ENCODE measurements at places on chromosomes 6 and 20.

DNA sequence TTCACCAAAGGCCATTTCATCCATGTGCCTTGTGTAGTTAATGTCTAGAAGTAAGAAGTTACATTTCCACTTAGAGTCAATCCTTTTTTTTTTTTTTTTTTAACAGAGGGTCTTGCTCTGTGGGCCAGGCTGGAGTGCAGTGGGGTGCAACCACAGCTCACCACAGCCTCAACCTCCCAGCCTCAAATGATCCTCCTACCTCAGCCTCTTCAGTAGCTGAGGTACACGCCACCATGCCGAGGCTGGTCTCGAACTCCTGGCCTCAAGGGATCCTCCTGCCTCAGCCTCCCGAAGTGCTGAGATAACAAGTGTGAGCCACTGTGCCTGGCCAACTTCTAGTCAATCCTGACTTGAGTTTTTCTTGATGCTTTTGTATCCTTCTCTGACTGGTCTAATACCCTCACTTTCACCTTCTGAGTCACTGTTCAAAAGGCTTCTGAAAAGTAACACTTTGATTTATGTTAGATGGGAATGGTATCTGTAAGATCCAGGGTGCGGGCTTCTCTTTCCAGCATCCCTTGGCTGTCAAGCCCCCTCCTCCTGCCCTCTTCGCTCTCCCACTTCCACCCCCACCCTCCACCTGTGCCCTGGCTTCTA lies 22.1 kb downstream of the TRAM2 start:
- no peak for DNase-seq

DNA sequence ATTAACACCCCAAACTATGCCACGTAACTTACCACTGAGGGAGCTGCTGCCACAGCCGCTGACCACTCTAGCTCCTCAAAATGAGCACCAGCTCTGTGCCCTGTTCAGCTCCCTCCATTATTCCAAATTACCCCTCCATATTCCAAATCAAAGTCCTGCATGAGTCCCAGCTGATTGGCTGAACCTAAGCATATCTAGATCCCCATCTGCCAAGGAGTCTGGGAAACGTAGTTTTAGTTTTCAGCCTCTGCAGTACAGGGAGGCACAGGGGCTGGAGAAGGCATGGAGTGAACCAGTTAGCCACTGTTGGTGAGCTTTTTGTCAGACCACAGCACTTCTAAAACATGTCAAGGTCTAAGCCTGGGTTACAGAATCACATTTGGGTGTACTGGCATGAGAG lies 15.9 kb downstream of the UNC5CL start:
- no peak for DNase-seq

DNA sequence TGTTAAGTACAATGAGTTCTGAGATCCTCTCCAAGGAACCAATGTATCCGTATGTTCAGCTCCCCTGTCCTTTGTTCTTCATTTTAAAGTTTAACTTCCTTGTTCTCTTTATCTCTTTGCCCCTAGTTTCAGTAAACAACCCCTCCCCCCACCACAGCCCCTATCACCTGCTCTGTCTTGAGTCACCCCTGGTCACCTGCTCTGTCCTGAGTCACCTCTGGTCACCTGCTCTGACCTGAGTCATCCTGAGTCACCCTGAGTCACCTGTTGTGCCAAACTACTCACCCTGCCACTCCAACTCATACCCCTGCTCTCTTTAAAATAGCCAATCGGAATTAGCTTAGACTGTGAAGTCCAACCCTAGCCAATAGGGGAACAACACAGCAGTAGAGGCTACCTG lies 288.7 kb upstream of the CDYL start:
- no peak for DNase-seq

- no peak for DNase-seq
Measured at GRCh38 chr6:47404435-47404834, 73.2 kb upstream of the CD2AP start.

DNA sequence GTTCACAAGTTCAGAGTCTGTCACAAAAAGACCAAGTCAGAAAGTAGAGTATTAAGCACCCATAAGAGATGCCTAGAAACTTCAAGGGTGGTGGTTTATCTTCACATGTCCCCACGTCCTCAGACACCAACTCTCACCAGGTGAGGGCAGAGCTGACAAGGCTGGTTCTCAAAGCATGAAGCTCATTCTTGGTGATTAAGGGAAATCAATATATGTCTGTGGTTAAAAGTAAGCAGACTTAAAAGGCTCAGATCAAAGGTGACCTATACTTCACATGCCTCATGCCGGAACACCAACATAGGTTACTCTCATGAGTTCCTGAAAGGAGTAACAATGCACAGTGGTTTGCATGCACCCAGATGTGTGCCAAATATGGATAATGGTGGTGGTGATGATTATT lies 27.0 kb downstream of the IL17A start:
- DNase-seq: no peak

DNA sequence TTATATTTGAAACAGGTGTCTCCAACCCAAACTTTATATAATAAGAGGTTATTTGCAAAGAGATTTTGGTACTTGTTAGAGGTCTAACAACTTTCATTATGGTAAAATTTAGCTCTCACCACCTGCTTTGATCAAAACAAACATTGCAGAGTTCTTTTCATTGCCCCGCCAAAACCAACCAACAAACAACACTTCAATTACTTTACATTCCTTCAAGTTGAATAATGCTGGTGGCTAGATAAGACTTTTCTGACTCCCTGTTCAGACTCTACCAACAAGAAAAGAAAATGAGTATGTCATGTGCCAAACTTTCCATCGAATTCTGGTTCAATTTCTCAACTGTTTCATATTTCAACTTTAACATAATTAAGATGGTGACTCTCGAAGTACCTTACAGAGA lies 311.1 kb downstream of the ADGRG6 start:
- DNase-seq: no peak

- no peak for DNase-seq
Measured at GRCh38 chr6:437037-437392, 45.5 kb downstream of the IRF4 start.

- peak; percentile 61 for DNase-seq
Measured at GRCh38 chr6:35496841-35497570, at the start of gene TEAD3. TEAD3 (minus strand) TSS chr6:35497079.

DNA sequence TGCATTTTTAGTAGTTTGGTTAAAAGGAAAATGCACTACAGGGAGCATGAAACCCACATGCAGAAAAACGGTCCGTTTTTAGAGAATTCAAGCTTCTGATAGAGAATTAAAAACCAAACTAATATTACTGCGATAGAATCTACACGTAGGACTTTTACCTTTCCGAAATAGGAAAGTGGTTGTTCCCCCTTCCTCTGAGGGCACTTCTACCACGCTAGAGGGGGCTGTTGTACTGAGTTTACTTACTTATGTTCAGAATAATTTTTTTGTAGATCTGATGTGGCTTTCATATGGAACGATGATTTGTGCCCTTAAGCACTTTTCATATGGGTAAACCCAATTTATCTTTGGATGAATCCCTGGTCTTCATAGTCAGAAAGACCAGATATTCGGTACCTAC lies 264.3 kb upstream of the PLN start:
- DNase-seq: peak; percentile 72

DNA sequence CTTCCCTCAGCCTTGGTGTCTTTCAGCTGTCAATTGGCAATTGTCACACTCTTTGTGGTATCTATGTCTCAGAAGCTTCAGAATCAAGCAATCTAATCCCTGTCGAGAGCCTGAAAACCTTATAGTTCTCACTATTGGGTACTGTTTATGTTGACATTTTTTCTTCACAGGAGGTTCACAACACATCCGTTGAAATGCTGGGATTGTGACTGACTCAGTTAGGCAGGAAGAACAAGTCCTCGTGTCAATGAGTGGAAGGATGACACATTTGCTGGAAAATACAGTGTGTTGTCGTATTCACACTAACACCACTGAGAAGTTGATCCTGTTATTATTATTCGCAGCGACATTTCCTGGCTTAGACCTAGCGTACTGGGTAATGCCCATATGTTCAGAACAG lies 163.9 kb upstream of the CITED2 start:
- no peak for DNase-seq

DNA sequence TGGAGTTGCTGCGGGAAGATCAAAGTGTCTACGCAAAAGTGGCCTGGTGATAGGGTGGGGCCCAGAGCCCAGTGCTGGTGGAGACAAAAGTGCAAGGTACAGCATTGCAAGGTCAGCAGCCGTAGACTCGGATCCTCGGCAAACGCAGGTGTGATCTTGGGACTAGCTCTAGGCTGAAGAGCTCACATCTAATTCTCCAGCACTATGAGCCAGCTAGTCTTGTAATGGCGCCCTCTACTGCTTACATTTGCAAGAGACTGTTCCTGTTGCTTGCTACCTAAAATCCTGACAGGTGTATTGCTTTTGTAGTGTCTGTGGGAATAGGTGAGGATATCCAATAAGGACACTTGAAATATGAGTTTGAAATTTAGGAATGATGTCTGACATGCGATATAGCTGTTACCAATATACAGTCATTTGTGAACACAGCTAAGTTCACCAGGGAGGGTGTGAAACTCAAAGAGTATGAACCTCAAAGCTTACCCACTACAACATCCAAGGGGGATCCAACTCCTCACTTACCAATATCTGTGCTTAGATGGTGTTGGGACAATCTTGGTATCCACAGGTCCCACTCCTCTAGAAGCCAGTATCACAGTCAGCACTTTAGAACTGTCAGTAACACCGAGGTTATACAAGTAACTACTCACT lies 58.4 kb downstream of the PDE7B start:
- peak; percentile 66 for DNase-seq

GRCh38 chr6:138031850-138032249 lies 75.4 kb downstream of the PERP start:
- no peak for DNase-seq

- no peak for DNase-seq
Measured at GRCh38 chr6:10419749-10420545, 5.1 kb upstream of the TFAP2A start.

DNA sequence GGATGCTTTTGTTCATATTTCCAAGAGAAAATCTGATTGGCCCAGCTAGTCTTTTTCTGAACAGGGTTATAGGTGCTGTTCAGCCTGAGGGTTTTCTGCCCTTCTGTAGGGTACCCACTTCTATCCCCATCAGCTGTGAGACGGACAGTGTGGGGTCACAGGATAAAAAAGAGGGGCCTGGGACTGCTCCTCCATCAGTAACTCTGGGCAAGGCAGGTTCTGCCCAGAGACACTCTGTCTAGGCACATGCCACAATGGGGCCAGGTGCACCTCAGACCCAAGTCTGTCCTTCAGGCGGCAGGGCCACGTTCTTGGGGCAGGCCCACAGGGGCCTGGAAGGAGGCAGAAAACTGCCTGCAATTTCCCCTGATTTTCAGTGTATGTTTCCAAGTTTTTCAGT lies 20.0 kb downstream of the ID4 start:
- no peak for DNase-seq

GRCh38 chr6:14912226-14912625 lies 333.6 kb upstream of the JARID2 start:
- DNase-seq: no peak

GRCh38 chr20:43590036-43590391 lies 723 bp upstream of the IFT52 start:
- peak; percentile 29 for DNase-seq
